ENCODE measurements at places on chromosomes 2 and 18.

DNA sequence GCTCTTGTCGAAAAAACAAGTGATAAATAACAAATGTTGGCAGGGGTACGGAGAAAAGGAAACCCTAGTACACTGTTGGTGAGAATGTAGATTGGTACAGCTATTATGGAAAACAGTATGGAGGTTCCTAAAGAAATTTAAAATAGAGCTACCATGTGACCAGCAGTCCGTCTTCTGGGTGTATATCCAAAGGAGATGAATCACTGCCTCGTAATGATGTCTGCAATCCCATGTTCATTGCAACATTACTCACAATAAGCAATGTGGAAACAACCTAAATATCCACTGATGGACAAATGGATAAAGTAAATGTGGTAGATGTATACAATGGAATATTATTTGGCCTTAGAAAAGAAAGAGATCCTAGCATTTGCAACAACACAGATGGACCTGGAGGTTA is 50.6 kb downstream of the SLC16A14 start:
- DNase-seq: peak; percentile 57

- DNase-seq: no peak
These were observed 3.2 kb downstream of the YPEL5 start for GRCh38 chr2:30149976-30150375.

DNA sequence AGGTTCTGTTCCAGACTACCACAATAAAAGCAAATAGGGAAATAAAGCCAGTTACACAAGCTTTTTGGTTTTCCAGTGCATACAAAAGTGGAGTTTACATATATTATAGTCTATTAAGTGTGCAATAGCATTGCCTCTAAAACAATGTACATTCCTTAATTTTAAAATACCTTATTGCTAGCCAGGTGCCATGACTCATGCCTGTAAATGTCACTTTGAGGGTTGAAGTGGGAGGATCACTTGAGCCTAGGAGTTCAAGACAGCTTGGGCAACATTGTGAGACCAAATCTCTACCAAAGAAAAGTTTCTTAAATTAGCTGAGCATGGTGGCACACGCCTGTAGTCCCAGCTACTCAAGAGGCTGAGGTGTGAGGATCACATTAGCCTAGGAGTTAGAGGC is 52.9 kb upstream of the IMP4 start:
- no peak for DNase-seq

DNA sequence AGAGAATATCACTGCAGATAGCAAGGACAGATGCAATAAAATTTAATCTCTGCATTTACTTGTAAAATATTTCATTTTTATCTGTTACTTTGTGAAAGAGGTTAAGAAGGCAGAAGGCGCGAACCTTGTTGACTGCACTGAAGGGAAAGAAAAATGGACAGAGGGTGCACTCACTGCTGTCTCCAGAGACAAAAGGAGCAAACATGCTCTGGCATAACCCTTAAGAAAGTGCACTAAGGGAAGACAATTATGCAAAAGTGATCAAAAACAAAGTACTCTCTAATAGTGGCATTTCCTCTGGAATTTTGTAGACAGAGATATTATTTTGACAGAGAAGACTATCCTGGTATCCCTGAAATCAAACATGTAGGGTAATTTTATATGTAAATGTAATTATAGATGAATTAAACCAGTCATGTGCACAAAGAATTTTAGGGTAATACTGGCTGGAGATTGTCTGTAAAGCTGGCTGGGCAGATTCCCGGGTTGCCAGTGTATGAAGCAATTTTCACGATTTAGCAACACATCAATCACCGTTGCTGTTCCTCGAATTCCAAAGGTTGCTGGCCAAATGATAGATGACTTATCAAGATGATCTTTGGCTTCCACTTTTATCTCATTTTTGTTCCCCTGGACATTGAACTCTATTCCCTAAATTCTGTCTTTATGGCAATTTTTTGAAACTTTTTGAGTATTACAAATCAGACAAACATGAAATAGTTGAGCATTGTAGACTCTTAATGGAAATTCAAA is 1176.9 kb downstream of the SUCLG1 start:
- no peak for DNase-seq

- DNase-seq: no peak
These were observed 68.3 kb downstream of the SPRED2 start for GRCh38 chr2:65363879-65364666.

- DNase-seq: no peak
These were observed 567.0 kb upstream of the SOX11 start for GRCh38 chr2:5125017-5125730.

- no peak for DNase-seq
These were observed 707.7 kb downstream of the LRP1B start for GRCh38 chr2:141423124-141423523.

DNA sequence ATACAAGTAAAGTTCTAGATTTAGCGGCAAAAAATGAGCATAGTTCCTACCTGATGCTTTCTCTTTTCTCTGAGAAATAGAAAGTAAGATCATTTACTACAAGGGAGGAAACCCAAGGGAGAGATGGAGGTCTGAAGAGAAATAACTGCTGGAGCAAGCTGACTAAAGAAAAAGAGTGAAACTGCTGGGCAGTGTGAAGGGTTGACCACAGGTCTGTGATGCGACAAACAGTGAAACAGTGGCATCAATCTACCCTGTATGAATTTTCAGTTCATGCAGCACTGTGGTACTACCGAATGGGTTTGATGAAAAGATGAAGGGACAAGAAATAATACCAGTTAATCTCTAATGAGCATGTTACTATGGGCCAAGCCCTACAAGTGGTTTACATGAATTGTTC is 52.2 kb downstream of the CUL3 start:
- no peak for DNase-seq

DNA sequence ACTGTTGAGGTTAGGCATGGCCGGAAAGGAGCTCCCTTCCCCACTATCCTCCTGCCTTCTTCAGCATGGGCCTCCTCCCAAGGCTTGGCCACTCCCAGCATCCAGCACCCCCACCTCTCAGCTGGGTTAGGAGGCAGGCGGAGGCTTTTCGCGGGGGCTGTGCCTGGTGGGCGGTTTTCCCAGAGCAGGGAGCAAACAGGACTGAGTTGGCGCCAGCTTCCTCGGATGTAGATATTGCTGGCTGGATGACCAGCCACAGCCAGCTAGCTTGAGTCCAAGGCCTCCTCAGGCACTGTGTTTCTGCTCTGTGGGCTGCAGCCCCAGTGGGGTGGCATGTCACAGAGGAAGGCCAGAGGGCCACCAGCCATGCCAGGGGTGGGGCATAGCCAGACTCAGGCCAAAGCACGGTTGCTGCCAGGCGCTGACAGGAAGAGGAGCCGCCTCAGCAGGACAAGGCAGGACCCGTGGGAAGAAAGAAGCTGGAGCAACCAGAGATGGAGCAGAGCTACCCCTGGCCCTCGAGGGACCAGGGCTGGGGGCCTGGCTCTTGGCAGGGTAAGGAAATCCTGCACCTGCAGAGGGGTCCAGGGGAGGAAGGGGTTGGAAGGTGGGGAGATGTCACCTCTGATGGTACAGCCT is at the start of gene TCF23:
Gene TCF23 (plus strand): TSS at position 204 of the 639 bp plus-strand sequence. CDS start 130 bp downstream, at position 334.
- no peak for DNase-seq

DNA sequence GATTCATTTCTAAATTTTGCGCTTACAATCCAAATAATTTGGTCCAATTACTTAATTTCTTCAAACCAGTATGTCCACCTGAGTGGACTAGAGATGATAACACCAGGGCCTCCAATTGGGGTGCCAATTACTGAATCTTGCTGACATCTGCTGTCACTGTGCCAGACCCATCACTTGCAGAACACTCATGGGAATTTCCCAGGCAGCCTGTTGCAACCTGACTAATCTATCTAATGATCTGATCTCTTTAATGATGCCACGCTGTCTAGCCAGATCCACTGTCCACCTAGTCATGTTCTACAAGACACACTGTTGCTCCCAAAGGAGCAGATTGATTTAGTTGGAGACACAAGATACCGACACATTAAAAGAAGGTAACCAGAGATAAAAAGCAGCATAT is 11.8 kb upstream of the LRP1B start:
- DNase-seq: no peak

DNA sequence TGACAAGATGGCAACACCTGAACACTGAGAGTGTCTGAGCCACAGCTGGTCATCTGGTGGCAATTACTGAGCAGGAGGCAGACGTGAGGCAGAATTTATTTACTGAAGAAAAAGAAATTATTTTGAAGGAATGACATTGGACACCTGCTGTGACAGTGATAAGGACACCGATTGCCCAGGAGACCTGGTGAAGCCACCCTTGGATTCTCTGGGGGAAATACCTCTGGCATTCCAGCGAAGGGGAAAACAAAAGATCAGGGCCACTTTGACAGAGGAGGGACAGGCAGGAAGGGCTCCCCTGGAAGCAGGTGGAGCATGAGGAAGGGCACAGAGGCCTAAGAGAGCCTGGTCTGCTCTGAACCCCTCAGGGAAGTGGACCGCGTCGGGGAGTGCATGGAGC is 85.4 kb upstream of the ALPP start:
- DNase-seq: no peak

- no peak for DNase-seq
These were observed 391.0 kb downstream of the CDH2 start for GRCh38 chr18:27785815-27786471.

DNA sequence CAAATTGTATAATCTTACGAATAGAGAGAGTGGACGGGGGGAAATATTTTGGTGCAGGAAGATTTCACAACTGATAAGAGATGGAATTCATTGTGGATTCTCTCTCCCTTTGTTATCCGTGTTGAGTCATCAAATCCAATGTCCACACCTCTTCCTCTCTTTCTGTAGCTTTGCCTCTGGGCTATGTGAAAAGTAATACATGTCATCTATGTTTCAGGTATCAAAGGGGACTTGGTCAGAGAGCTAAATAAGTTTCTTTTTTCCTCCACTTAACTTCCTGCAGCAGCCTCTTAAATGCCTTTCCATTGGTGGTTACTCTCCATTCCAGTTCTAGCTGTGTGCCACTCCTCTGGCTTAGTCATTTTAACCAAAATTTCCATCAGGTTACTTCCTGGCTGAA is 169.3 kb upstream of the NXPH2 start:
- DNase-seq: no peak

- DNase-seq: no peak
These were observed 142.9 kb downstream of the TGIF1 start for GRCh38 chr18:3592864-3593263.

All from fibroblast of the conjunctiva (primary cell).